GM23248 (cell line): ENCODE measurements at places on chromosomes 4 and X.

DNA sequence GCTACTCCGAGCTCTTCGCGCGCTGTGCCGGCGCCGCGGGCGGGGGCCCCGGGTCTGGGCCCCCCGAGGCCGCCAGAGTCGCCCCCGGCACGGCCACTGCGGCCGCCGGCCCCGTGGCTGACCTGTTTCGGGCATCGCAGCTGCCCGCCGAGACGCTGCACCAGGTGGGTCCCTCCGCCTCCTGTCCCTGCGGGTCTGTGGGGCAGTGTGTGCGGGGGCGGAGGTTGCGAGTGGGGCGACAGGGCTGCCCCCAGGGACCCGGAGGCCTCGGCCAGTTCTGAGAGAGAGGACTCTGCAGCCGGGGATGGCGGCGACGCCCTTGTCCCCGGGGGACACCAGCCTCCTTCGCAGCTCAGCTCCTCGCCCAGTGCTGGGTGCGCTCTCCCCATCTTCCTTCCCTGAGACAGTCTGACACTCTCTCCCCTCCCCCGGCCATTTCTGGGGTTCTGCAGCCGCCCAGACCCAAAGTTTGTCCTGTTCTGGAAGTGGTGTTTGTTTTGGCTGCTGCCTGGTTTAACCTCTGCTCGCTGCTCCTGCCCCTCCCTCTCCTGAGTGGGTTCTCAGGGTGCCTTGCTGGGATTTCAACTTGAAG lies 609 bp downstream of the REPS2 start:
- peak; percentile 4 for DNase-seq

DNA sequence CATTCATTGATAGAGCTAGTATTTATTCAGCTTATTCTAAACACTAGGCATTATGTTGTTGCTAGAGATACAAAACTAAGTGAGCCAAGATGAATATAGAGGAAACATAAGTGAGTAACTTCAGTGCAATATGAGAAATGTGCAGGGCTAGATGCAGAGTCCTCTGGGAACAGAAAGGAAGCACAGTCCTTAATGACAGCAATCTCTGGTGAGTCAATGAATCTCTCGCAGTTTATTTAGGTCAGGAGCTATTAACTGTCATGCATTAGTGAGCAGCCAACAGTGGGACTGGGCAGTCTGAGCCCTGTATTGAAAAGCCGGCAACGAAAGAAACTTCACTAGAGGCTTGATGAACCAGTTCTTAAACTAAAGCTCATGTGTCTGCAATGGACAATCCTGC lies 598.1 kb upstream of the MAGEB2 start:
- peak; percentile 58 for DNase-seq

GRCh38 chr4:41202820-41203568 lies 11.3 kb downstream of the APBB2 start:
- DNase-seq, result peak; percentile 65

DNA sequence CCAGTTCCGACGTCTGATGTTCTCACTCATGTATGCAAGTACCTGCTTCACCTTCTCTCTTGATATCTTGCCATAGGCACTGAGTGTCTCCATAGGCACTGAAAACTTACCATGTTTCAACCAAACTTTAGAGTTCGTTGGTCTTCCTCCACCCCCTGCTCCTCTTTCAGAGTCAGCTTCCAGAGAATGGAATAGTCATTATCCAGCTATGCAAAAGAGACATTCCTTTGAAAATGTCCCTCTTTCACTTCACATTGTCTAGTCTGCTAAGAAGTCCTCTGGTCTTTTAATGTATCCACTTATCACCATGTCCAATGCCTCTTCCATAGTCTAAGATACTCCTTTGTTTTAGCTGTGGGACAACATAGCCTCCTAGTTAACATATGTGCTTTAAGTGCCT lies 566.0 kb upstream of the TENM3 start:
- no peak for DNase-seq

GRCh38 chrX:44305921-44306320 lies 37.6 kb downstream of the EFHC2 start:
- no peak for DNase-seq

GRCh38 chrX:110449312-110449711 lies 90.7 kb downstream of the RTL9 start:
- DNase-seq, result no peak

- no peak for DNase-seq
These were observed 44.3 kb downstream of the CASP6 start for GRCh38 chr4:109658871-109659410.

DNA sequence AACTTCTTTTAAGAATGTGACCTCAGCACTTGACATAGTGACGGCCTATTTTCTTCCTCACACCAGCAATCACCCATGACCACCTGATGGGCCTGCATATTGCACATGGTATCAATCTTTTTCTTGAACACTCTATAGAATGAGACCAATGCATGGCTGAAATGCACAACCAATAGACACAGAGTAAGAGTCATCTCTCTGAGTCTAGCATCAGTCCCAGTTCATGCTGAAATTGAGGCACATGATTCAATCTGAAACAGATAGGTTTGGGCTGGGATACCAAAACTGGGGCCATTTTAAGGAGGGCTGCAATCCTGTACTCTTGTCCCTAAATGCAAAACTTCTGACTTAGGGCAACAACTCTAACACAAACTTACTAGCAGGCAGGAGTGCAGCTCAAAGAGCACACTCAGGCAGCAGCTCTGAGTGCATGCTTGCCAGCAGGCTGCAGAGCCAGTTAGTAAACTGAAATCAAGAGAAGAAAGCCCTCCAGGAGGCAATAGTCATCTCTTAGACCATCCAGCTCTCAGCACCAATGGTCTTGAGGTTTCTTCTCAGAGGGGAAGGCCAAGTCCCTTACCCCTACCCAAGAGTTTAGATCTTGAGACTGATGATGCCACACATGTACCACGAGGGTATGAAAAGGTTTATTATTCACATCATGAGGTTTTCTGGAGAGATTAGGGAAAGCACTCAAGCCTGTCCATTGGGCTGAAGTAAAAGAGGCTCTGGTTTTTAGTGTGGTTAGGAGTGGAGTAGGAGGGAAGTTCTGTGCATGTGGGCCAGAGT lies 24.7 kb upstream of the GPR101 start:
- no peak for DNase-seq

GRCh38 chr4:186628058-186628711 lies 72.8 kb upstream of the MTNR1A start:
- no peak for DNase-seq

DNA sequence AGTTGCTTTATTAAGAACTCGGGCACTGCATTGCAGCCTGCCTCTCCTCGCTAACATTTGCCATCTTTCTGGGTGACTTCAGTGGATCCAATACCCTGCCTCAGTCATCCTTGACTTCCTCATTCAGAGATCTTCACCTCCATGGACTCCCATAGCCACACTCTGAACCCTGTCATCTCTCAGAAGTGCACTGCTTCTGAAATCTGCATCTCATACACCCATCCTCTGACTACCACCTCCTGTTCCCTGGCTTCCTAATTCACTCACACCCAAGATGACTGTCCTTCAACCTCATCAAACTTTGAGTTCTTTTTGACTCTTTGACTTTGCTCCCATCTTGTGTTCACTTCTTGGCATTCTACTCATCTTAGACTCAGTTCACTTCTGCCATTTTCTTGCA lies 25.3 kb upstream of the CYBB start:
- DNase-seq, result no peak

- no peak for DNase-seq
These were observed 236.9 kb downstream of the SHOX start for GRCh38 chrX:867502-867901.
